ENCODE measurements at places on chromosomes 2 and 18. TPM values are rescaled to one million over a fixed set of nuclear protein-coding genes. Genes with fewer than 3 reads are reported as not detected.

The ASIC4 gene
- total RNA-seq, result 2.5 TPM

The GRHL1 gene
- total RNA-seq, result 9.1 TPM

The DSG4 gene
- not detected for total RNA-seq

The MAP3K19 gene
- total RNA-seq, result not detected

The DUSP19 gene
- 10.3 TPM for total RNA-seq

The TRIP12 gene
- total RNA-seq, result 21.3 TPM

The TCF23 gene
- not detected for total RNA-seq

The OTOS gene
- total RNA-seq, result not detected

The BCL2 gene
- 5.1 TPM for total RNA-seq

The CRYBA2 gene
- total RNA-seq, result not detected

The IL36B gene
- total RNA-seq, result not detected

The UGT1A6 gene
- total RNA-seq, result 130 TPM

The RPRM gene
- not detected for total RNA-seq

The KCNG2 gene
- not detected for total RNA-seq

The STEAP3 gene
- 1.4 TPM for total RNA-seq

The HTR2B gene
- 0.51 TPM for total RNA-seq

The CCDC74B gene
- total RNA-seq, result 19.9 TPM

The IL1R1 gene
- total RNA-seq, result 1.5 TPM

The SLC40A1 gene
- 7.9 TPM for total RNA-seq

The MC5R gene
- total RNA-seq, result not detected

The HOXD3 gene
- total RNA-seq, result 7.5 TPM

The TNS1 gene
- total RNA-seq, result 0.61 TPM

The KCNE4 gene
- not detected for total RNA-seq

Data from Caki2 (cell line).